Posterior vena cava (tissue), 2 donors: ENCODE measurements at places on chromosomes 7 and 10. TPM values are rescaled to one million over a fixed set of nuclear protein-coding genes. Genes with fewer than 3 reads are reported as not detected.

Gene FBXO24
- total RNA-seq = 0.14 TPM

Gene LIPK
- total RNA-seq = not detected

Gene OPN4
- total RNA-seq = not detected

Gene ZNF425
- 1.7 TPM for total RNA-seq

Gene CTAGE8
- 1.5 TPM for total RNA-seq

Gene ADCYAP1R1
- total RNA-seq = 4.3 TPM

Gene DYDC2
- total RNA-seq = not detected

Gene NPC1L1
- total RNA-seq = 0.23 TPM

Gene CFAP43
- total RNA-seq = 0.24 TPM

Gene AGAP3
- total RNA-seq = 55.7 TPM

Gene UNC5B
- 8.4 TPM for total RNA-seq

Gene RRP12
- 25.9 TPM for total RNA-seq

Gene CPVL
- total RNA-seq = 23.8 TPM

Gene PCBD1
- 48.7 TPM for total RNA-seq

Gene MYO3A
- total RNA-seq = 0.29 TPM

Gene LEP
- 1.5 TPM for total RNA-seq

Gene MMP21
- total RNA-seq = 0.28 TPM

Gene PRXL2A
- total RNA-seq = 22.1 TPM

Gene CRYGN
- 0.42 TPM for total RNA-seq

Gene ACSL5
- 14.7 TPM for total RNA-seq

Gene BPGM
- 17.5 TPM for total RNA-seq

Gene EIF4H
- 213 TPM for total RNA-seq

Gene SLC13A1
- not detected for total RNA-seq

Gene PTPRN2
- 2.8 TPM for total RNA-seq

Gene NXPH1
- total RNA-seq = not detected

Gene SEMA3C
- 36.3 TPM for total RNA-seq

Gene FHIP2A
- total RNA-seq = 34.1 TPM

Gene CDK14
- total RNA-seq = 53.8 TPM

Gene ZNF107
- 7.2 TPM for total RNA-seq

Gene CYP2C19
- total RNA-seq = not detected
